Urinary bladder (tissue), 4 donors: ENCODE measurements at places on chromosomes 5 and 9.

- DNase-seq, result no peak
Observed at GRCh38 chr9:73007966-73008672, 55.3 kb upstream of the ALDH1A1 start.

DNA sequence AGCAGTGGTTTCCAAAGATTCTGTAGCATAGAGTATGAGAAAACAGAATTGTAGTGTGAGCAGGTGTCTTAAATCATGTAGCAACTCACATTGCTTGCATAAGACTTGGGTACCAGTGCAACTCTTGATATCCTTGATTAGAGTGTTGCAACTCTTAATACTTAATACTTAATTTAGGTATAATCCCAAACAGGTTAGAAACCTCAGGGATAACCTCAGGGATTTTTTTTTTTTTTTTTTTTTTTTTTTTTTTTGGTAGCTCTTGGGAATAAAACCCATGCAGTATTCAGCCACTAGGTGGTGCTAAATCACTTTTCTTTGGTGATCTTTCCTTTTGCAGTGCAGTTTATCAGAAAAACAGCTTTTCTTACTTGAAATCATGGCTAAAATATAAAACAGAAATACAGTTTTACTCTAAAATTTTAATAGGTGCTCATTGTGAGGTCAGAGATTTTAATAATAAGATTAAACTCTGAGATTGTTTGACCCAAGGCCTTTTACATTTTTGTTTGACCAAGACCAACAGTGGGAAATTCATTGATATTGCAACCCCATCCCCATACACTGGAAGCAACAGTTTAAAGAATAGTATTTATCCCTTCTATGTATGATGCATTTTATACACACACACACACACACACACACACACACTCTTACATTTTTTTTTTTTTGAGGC lies 55.3 kb downstream of the ERAP1 start:
- peak; percentile 59 for DNase-seq

GRCh38 chr9:129580211-129580915 lies 40.5 kb downstream of the C9orf50 start:
- DNase-seq, result no peak

DNA sequence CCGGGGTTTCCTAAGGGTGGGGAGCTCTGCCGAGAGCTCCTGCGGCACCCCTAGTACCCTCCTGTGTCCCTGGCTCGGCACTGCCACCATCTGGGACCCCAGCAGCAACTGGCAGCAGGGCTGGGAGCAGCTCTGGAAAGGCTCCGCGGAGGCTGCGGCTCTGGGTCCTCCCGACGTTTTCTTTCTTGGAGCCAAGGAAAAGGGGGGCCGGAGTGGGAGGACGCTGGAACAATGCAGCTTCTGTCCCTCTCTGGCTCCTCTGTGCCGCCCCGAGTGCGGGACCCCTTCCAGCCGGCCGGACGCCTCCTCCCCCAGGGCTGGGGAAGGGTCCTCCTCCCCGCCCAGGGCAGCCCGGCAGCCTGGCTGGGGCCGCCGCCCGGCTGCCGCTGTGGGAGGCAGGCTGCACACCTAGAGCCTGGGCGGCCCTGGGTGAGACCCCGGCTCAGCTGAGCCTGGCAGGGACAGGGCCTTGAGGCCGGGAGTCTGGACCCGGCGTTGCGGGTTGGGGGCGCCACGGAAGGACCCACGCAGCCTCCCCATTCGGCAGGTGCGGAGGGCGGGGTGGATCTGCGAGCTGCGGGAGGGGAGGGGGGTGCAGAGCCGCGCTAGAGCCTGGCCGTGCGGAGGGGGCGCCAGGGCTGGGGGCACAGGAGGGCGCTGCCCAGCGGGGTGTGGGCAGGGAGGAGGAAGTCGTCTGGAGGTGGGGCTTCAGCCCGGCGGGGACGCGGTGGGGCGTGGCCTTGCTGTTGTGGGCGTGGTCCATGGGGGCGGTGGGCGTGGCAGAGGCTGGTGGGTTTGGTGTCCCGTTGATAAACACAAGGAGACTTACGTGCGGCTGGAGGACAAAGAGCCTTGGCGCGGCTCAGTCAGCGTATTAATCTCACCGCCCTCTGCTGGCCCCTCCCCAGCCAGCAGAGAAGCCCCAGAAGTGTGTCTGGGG lies 15.1 kb downstream of the GPSM1 start:
- DNase-seq, result peak; percentile 66
